ENCODE measurements at places on chromosomes 4 and X.
A peak's percentile ranks its signal among the peaks of the same experiment; 100 is the strongest.

- no peak for DNase-seq
These were observed 257.4 kb upstream of the AGA start for GRCh38 chr4:177699365-177700213.

DNA sequence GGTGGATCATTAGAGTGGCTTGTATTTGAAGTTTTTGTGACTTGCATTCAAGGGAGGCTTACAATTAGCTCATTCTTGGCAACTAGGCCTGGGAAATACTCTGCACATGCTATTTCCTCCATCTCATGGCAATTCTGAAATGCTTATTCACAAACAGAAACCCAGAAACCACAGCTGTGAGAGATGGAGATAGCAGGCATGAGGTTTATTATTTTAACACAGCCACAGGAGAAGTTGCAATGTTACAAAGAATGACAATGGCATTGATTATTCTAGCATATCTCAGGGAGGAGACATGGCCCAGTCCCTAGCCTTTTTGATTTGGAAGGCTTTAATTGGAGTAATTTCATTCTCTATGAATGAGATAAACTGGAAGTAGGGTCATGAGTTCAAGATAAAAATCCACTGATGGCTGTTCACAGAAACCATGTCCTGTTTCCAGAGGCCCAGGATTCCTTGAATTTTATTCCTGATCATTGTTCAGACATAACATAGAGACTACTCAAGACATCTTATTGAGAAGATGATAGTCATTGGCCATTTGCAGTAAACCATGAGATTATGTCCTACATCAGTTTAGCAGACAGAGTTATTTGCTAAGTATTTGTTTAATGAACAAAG, 123.9 kb downstream of the MID1 start:
- no peak for DNase-seq

- no peak for DNase-seq
These were observed 105.3 kb upstream of the MBNL3 start for GRCh38 chrX:132594129-132594528.

- no peak for DNase-seq
These were observed 24.2 kb upstream of the ARHGEF9 start for GRCh38 chrX:63809173-63809572.

GRCh38 chr4:97577004-97577403, 566.3 kb downstream of the STPG2 start:
- no peak for DNase-seq

DNA sequence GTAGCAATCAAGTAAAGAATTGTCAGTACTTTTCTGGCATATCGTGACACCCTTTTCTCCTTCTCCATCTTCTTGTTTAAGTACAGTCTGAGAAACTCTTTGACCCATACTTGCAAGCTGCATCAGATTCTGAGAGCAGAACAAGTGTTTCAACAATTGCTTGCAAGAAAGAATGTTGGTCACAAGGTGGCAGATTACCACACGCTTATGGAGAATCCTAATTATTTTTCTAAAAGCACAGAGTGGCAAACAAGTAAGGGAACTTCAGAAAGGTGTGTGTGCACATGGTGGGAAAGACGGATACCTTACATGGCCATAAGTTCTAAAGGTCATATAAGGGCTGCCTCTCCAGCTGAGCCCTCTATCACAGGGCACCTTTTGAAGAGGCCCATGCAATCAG, 136.4 kb upstream of the FGF13 start:
- DNase-seq = no peak

DNA sequence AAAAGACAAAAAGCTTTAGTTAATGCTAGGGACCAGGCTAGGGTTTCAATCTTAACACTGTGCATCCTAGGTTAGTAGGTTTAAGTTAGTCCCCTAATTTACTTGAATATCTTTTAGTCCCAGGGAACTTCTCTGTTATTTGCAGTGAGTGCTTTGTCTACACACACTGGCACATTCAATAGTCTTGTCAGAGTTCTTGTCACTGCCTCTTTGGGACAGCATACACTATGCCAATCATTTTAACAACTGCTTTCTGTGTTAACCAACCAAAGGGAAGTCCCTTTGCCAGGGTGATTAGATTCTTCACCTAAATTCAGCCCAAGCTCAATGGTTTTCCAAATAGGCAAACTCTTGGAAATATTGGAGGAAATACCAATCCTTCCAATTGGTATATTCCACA, 221.8 kb upstream of the IGFBP7 start:
- no peak for DNase-seq

GRCh38 chr4:52870225-52870624, 8.1 kb downstream of the RASL11B start:
- no peak for DNase-seq

- DNase-seq = no peak
These were observed 54.5 kb downstream of the FAM184B start for GRCh38 chr4:17726911-17727310.

GRCh38 chr4:30116401-30116800, 603.8 kb upstream of the PCDH7 start:
- no peak for DNase-seq

DNA sequence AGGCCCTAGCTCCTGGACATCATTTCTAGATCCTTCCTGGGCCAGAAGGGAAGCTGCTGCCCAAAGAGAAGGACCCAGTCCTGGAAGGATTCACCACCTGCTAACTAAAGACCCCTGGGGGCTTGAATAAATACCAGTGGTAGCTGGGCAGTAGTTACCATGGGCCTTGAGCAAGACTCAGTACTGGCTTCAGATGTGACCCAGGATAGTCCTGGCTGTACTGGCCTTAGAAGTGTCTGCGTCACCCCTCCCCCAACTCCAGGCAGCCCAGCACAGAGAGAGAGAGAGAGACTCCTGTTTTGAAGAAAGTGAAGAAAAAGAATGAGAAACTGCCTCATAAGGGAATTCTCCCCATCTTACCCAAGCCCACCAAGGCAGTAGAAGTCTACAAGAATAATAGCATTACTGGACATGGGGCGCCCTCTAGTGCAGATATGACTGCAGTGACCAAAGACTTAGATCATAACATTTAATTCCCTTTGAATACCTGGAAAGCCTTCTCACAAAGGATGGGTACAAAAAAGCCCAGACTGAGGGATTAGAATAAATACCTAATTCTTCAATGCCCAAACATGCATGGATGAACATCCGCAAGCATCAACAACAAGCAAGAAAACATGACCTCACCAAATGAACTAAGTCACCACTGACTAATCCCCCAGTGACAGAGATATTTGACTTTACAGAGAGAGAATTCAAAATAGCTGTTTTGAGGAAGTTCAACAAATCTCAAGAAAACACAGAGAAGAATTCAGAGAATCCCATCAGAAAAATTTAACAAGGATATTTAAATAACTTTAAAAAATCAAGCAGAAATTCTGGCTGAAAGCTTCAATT, 171.8 kb downstream of the HNRNPD start:
- DNase-seq = peak; percentile 45

- DNase-seq = no peak
These were observed 118.7 kb downstream of the SMARCA1 start for GRCh38 chrX:129404670-129405008.

- DNase-seq = no peak
These were observed 9.0 kb downstream of the GK2 start for GRCh38 chr4:79399076-79399475.

DNA sequence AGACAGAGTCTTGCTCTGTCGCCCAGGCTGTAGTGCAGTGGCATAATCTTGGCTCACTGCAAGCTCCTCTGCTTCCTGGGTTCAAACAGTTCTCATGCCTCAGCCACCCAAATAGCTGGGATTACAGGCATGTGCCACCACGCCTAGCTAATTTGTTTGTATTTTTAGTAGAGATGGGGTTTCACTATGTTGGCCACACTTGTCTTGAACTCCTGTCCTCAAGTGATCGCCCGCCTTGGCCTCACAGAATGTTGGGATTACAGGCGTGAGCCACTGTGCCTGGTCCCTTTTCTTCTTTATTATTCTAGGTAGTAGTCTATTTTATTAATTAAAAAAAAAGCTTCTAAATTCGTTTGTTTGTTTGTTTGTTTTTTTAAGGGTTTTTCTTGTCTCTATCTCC, 59.1 kb downstream of the SLAIN2 start:
- no peak for DNase-seq

DNA sequence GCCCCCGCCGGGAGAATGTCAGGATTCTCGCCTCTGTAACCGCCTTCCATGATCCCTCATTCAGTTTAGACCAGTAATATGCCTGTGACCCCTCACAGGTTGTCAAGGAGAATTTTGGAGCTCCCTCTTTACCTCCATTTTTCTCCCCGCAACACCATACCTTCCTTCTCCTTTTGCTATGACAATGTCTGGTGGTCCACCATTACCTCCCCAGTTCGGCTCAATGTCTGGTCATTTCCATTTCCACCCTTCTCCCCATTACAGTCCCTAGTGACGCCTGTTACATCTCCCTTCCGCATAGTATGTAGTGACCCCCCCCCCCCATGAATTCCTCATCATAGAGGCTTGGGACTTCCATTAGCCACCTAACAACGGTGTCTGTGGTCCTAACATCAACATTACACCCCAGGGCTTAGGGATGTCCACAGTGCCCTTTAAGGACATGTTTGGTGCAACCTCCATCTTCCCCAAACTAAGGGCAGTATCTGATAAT, 700 bp downstream of the ARAF start:
- no peak for DNase-seq

Data from T-helper 9 cell (primary cell).